ENCODE measurements at places on chromosomes 6 and 20.

GRCh38 chr20:64261138-64261537 lies 5.6 kb downstream of the PCMTD2 start:
- DNase-seq, result no peak

GRCh38 chr6:137389150-137389704 lies 105.0 kb downstream of the OLIG3 start:
- DNase-seq, result peak; percentile 16

- no peak for DNase-seq
Measured at GRCh38 chr20:5652626-5653553, 97.3 kb upstream of the SHLD1 start.

DNA sequence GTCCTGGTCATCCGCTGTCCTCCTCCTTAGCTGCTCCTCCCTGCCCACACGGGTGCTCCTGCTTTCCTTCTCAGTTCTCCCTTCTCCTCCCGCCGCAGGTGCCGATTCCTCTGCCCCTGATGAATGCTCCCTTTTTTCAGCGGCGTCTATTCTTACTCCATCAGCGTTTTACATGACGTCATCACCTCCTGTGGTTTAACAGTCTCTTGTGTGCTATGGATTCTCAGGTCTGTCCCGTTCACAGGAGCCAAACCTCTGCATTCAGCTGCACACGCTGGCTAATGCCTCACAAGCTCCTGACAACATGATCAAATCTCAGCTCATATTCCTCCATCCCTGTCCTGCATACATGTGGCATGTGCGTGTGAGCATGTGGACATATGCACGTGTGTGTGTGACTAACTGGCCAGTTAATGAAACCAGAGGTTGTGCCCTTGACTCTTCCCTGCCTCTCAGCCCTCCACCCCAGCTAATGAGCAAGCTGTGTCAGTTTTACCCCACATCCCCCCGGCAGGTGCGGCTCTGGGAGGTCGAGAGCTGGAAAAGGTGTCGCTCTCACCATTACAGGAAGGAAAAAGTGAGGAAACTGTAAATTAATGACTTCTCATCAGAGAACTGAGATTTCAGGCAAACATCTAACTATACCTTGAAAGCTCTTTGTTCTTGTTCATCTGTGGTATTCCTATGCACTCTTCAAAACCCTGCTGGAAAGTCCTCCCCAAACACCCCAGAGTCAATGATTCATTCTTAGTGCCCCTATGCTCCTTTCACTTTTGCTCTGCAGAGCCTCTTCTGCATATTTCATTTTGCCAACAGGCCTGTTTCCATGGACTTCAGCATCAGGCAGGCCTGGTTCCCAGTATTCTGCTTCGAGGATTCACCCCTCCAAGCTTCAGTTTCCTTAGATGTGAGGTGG lies 163.1 kb downstream of the TTLL2 start:
- no peak for DNase-seq

DNA sequence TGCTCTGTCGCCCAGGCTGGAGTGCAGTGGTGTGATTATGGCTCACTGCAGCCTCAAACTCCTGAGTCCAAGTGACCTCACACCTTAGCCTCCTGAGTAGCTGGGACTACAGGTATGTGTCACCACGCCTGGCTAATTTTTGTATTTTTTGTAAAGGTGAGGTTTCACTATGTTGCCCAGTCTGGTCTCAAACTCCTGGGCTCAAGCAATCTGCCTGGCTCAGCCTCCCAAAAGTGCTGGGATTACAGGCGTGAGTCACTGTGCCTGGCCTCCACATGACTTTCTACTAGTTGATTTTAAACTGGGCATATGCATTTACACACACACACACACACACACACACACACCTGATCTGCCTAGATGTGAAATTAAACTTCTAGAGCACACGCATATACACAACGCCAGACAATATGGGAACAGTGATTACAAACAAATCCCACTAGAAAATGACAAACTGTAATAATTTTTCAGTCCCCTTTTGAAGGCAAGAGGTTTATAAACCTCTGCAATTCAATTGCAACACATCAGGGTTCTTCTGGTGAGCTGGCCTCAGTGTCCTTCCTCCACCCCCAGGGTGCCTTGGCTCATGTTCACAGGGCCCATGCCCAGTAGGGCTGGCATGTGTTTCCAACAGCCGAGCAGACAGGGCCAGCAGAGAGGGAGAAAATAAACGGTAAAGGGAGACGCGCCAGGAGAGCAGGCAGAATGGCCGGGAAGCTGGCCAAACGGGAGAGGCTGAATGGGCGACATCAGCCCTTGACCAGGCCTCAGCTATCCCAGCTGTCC lies 31.2 kb downstream of the PARD6B start:
- DNase-seq, result no peak

GRCh38 chr20:6164421-6165341 lies 41.9 kb upstream of the FERMT1 start:
- no peak for DNase-seq

DNA sequence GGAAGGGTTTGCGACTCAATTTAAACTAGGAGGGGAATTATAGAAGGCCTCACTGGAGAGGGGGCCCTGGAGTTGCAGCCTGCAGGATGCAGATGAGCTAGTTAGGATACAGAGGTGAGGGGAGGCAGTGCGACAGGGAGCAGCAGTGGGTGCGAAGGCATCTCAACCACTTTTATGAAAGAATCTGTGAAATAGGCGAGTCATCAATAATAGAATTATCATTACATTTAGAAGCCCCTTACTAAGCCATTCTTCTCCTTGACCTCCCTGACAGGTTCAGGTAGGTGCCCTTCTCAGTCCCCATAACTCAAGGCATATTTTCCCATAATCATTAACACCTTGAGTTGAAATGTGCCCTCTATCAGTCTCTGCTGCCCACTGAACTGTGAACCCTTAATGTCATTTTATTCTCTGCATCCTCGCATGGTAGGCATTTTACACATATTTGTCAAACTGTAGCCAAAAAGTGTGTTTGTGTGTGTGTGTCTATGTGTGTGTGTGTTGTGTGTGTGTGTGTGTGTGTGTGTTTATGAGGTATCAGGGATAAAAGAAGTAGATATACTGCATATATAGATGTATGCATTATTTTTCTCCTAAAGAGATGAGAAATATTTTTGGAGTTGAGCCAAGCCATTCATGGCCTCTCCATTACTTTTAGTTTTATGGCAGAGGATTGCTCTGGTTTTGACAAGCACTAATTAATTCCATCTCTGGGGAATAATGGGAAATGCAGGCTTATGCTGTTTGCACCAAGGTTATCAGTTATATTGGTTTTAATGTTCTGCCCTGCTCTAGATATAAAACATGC lies 898.8 kb downstream of the KIF16B start:
- no peak for DNase-seq

DNA sequence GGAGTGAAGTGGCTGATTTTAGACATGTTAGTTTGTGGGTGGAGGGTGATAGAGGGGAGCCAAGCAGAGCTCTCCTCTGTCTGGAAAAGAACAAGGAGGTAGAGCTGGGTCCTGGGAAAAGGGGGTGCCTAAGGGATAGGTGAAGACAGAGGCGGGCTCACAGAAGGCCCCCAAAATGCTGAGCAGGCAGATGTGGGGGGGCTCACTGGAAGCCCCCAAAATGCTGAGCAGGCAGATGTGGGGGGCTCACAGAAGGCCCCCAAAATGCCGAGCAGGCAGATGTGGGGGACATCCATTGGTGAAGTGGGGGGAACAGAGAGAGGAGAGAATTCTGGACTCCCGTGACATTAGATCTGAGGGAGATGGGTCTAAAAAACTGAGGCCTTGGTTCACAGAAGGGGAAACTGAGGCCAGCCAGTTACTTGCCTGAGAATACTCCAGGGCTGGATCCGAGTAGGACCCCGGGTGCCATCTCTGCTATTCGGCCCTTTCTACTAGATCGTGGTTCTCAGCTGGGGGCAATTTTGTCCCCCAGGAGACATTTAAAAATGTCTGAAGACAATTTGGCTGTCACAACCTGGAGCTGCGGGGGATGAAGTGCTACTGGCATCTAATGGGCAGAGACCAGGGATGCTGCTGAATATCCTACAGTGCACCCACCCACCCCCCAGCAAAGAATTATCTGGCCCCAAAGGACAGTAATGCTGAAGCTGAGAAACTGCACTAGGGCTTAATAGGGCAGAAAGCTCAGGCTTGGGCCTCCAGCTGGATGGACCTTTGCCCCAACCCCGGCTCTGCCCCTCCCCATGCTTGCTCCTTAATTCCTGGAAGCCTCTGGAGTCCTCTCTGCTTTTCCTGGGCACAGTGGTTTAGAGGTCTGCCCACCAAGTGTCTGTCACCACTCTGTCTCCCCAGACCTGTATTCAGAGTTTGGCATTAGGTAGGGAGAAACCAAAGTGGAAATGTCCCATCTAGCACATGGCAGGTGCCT lies 2.1 kb downstream of the LPIN3 start:
- no peak for DNase-seq

DNA sequence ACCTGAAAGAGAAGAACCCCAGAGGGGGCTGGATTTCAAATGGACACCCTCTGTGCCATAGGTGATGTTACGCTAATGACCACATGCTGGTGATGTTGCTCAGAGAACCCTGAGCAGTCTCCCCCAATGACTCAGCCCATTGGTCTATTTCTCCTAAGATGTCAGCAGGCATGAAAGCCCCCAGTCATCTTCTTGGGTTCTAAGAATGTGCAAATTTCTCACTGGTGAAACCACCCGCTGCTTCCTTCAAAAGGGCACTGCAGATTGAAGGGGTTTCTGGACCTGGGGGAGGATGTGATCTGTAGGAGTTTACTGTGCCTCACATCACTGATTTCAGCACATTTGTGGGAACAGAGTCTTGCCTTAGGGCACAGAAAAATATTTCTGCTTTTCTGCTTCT lies 298.4 kb upstream of the MOCS1 start:
- no peak for DNase-seq

- DNase-seq, result no peak
Measured at GRCh38 chr20:59706400-59706693, 102.0 kb downstream of the PHACTR3 start.

DNA sequence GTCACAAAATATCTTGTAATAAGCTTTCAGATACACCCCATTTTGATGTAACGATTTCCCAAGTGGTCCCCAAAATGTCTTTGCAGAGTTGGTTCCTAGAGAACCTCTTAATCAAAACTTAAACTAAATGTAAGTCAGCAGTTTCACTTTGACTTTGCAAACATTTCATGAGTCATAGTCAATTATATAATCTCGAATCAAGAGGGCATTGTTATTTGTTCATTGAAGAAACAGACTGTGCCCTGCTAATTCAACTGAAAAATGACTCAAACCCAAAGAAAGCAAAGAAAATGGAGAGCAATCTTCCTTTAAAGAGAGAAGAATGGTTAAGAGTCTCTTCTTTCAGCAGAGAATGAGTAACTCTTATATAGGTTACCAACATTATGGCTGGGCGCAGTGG lies 58.3 kb downstream of the IPCEF1 start:
- DNase-seq, result no peak

GRCh38 chr6:55174211-55175026 lies at the start of gene HCRTR2:
TSS of gene HCRTR2 (plus strand) at chr6:55174515. CDS start at chr6:55174588, 73 bp downstream.
- no peak for DNase-seq

DNA sequence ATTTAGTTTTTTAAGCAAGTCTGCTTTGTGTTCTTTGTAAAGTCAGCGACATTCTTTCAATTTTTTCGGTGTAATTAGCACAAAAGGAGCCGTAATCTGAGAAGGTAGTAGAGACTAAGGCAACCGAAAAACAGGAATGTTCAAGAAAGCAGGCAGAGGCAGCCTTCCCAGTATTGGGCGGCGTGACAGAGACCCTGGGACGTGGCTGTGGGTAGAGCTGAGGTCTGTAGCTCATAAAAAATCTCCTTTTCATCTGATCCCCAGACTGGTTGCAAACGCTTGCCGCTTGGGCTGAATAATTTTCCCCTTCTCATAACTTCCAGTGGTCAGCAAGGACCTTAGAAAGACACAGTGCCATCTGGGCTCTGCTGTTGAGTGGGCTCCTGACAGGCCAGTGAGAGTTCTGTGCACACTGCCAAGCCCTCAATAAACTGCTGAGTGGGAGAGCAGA lies 30.8 kb downstream of the GNAS start:
- DNase-seq, result no peak

- DNase-seq, result no peak
Measured at GRCh38 chr20:40706977-40707582, 18.0 kb upstream of the MAFB start.

DNA sequence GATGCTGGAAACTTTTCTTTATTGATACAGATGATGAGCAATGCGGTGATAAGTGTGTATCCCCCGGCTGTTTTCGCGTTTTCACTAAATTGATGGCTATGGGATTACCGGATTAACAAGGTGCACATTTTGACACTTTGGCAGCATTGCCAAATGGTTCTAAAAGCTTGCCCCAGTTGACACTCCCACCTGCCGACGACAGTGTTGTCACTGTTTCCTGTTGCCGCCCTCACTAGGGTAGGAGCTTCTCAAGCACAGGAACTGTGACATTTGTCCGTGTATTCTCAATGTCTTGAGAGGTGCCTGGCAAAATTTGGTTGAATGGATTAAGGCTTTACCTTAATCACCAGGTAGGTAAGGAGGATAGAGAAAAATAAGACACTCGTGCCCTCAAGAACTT lies 9.8 kb upstream of the MAPK13 start:
- peak; percentile 35 for DNase-seq

DNA sequence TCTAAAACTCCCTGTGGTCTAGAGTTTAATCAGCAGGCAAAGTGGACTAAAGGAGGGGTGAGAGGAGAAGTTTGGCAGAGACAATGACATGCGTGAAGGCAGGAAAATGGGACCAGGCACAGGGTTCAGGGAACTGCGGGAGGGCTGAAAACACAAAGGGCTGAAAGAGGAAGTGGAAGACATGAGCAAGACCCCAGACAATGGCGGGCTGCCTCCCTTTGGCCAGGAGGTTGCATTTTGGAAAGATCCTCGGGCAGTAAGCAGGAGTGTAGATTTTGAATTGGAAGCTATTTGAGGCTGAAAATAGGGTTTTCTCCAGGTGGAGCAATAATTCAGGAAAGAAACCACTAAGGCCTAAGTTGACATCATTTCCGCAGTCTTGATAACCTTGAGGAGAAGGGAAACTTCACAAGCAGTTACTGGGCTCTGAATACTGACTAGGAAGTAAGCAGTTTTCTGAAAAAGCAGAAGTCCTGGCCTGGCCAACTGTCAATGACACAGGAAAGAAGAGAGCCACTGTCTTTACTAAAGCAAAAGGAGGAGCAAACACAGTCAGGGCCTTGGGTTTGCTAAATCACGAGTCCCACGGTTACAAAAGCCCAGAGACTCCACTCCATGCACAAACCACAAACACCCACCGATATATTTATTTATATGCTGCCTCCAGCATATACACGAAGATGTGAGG lies 3.4 kb downstream of the LY86 start:
- DNase-seq, result no peak

DNA sequence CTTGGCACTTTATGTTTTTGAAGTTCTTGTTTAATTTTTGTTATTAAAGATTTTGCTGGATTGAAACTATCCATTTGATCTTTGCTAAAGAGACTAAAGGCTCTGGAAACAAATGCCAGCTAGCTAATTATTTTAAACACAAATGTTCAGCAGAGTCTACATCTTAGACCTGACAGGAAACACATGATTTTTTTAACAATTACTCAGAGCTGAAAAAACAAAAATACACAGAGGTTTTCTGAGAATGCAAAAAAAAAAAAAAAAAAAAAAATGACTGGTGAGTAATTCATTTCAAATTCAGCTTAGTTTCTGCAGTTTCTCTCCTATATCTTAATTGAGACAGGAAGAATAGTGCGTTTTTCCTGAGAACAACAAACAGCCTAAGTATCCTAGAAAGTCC lies 448.0 kb downstream of the TENT5A start:
- DNase-seq, result no peak
